Fibroblast of pulmonary artery (primary cell): ENCODE measurements at places on chromosomes 13 and 19.

DNA sequence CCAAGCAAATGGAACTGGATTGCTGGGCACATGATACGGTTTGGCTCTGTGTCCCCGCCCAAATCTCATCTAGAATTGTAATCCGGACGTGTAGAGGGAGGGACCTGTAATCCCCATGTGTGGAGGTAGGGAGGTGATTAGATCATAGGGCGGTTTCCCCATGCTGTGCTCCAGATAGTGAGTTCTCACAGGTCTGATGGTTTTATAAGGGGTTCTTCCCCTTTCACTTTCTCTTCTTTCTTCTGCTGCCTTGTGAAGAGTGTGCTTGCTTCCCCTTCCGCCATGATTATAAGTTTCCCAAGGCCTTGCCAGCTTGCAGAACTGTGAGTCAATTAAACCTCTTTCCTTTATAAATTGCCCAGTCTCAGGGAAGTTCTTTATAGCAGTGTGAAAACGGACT is 32.6 kb upstream of the MTIF3 start:
- no peak for DNase-seq

GRCh38 chr19:41695745-41696144 is 7.7 kb upstream of the CEACAM7 start:
- no peak for DNase-seq

- DNase-seq: no peak
Measured at GRCh38 chr13:31334994-31335557, 135.3 kb downstream of the B3GLCT start.

- no peak for DNase-seq
Measured at GRCh38 chr13:110775576-110775975, 62.1 kb downstream of the ING1 start.

GRCh38 chr13:107900775-107901174 is 314.6 kb downstream of the LIG4 start:
- DNase-seq: peak; percentile 50

DNA sequence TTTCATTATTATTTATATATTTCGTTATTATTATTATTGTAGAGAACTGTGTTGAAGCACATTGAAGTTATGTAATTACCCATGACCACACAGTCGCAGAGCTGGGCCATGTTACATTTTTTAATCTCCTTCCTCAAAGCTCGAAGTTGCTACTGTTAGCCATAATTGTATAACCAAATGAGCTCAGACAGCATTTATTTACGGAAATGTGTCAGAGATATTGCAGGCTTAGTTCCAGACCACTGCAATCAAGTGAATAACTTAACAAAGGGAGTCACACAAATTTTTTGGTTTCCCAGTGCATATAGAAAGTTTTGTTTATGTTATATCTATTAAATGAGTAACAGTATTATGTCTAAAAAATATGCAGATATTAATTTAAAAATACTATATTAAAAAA is 147.1 kb upstream of the SLITRK1 start:
- DNase-seq: no peak
